Adrenal gland (tissue), 19 donors: ENCODE measurements at places on chromosomes 12 and 14.

DNA sequence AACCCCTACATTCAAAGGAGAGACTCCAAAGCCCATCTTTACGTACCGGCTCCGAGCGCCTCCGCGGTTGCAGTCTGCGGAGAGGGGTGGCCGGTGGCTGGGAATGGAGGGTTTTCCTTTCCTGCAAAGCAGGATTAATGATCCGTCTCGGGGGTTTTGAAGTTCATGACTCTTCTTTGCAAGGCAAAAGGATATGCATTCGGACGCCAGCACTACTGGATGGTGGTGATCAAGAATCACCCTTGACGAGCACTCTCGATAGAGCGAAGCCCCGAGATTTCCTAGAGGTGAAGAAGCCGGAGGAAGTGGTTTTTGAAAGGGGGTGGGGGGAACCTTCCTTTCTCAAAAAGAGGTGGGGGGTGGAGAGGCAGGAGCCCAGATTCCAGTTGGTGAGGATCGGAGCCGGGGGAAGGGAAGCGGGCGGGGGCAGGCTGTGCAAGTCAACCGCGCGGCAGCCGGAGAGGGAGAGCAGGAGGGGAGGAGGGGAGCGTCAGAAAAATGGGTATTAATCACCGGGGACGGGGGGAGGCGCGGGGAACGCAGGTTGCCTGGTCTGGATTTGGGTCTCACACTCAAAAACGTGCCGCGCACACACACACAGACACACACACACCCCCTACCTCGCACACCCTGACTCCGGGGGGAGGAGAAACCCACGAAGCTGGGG is at the start of gene GRIN2B:
TSS of gene GRIN2B (minus strand) at position 307 of the 667 bp plus-strand sequence. CDS start 115,394 bp downstream, outside the sequence.
- no peak for DNase-seq

GRCh38 chr12:47366157-47366556 is 286.4 kb upstream of the AMIGO2 start:
- no peak for DNase-seq

DNA sequence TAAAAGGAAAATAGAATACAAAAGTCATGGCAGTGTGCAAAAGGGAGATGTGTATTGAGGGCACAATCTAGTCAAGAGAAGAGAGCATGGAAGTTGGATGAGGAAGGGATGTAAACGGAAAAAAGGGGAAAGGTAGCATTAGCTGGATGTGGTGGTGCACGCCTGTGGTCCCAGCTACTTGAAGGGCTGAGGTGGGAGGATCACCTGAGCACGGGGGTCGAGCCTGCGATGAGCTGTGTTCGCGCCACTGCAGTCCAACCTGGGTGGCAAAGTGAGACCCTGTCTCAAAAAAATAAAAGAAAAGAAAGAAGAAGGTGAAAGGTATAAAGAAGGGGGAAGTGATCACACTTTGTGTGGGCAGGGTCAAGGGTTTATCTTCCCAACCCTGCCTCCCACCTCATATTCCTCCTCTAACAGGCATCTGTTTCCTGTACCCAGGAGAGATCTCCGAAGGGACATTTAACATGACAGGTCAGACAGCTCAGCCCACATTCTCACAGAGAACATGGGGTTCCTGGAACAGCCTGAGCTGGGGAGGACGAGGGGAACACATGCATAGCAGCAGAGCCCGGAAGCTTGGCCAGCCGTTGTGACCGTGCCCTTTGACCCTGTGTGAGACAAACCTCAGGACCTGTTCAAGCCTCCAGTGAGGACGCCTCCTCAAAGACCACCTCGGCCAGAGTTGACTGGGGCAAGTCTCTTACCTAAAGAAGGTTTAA is 8.9 kb downstream of the RNASE11 start:
- no peak for DNase-seq

DNA sequence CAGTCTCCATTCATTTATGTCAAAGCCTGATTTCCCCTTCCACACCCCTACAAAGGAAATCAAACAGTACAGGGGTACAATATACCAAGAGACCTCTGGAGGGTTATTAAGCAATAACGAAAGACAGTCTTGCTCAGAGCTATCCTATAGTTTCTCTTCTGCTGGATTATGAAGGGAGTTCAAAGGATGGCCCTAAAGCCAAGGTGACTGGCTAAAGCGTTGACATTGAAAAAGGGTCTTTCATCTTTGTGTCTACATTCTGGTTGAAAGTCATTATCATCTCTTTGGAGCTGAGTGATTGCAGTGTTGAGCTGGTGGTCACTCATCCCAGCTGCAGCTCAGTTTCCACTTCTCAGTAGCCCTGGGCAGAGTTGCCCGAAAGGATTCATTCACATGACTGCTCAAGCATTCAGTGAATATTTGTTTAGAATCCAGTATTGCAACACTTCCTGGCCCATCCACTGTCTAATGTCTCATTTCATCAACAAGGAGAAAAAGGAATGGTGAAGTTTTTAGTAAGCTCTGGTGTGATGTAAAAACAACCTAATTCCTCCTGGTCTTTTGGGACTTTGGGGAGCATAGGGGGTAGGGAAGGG is 19.2 kb upstream of the TBX5 start:
- DNase-seq: no peak

- no peak for DNase-seq
Observed at GRCh38 chr12:130401703-130402102, 64.0 kb downstream of the PIWIL1 start.

DNA sequence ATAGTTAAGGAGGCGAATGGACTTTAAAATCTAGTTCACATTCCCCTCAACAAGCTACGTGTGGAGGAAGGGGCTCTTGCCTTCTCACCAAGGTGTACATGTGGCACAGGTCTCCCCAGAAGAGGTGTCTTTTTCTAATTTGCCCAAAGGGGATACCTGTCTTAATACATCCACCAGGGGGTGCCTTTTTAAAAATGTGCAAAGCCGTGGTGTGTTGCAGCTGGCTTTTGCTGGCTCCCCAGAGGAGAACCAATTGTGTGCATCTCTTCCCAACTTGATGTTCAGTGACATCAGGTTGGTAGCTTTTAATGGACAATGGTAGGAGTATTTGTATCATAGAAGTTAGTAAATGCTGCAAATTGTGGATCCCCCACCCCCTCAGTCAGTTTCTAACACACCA is 33.8 kb downstream of the CREBL2 start:
- no peak for DNase-seq

DNA sequence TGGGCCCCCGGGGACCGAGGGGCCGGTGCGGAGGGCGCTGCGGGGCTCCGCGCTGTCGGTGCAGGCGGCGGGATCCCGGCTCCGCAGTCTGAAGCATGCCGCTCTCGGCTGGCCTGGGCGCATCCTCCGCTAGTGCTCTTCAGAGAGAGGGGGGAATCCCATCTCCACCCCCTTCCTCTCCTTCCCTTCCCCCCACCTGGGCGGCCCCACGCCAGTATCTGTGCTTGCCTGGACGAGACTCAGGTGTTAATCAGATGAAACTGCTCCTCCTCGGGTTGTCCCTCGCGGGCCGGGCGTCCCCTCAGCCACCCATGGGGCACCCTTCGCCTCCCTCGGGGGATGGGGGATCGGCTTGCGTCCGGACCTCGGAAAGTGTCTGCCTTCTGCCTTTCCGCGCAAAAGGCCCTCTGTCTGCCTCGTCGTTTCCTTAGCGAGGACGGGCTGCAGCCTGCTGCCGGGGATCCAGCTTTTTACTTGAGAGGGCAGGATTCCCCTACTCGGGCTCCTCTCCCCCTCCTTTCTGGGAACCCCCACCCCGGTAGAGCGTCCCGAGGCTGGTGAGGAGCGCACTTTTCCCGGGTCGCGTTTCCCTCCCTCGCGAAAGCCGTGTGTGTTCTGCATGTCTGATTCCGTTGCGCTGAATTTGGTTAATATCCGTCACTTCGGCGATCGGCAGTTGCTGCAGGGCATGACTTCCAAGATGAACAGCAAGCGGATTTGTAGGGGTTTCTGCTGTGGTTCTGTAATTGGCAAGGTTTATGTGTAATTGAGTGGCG is 1.1 kb downstream of the GPHN start:
- DNase-seq: peak; percentile 39

- no peak for DNase-seq
Observed at GRCh38 chr14:86491743-86492142, 961.8 kb downstream of the FLRT2 start.

DNA sequence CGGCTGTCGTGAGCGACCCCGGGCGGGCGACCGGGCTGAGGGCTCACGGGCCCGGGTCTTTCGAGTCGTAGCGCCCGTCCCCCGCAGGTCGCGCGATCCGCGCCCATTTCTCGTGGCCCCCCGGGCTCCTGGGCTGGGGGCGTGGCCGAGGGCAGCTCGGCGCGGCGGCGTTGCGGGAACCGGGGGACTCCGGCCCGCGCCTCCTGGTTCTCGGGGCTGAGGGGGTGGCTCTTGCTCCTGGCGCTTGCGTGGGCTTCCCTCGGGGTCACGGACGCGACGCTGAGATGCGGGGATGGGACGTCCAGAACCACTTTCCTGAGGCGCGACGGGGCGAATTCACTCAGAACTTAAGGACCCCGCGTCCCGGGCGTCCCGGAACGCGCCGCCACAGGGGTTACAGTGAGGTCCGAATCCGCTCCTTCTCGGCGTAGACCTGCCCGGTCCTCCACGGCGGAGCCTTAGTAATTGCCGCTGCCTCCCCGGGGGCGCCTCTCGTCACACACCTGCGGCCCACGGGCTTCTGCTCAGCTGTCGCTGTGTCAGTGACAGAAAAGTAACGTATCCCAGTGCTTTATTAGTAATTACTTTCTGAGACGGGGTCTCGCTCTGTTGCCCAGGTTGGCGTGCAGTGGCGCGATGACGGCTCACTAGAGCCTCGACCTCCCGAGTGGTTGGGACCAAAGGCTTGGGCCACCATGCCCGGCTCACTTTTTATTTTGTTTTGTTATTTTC is 606 bp downstream of the EP400 start:
- no peak for DNase-seq

DNA sequence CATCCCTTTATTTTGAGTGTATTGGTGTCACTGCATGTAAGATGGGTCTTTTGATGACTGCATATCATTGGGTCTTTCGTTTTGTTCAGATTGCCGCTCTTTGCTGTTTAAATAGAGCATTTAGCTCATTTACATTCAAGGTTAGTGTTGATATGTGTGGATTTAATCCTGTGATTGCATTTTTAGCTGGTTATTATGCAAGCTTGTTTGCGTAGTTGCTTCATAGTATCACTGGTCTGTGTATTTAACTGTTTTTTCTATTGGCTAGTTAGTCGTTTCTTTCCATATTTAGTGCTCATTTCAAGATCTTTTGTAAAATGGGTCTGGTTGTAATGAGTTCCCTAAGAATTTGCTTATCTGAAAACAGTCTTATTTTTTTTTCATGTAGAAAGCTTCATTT is 1170.6 kb upstream of the SEL1L start:
- no peak for DNase-seq

GRCh38 chr12:117067638-117068037 is 31.6 kb downstream of the TESC start:
- DNase-seq: no peak

DNA sequence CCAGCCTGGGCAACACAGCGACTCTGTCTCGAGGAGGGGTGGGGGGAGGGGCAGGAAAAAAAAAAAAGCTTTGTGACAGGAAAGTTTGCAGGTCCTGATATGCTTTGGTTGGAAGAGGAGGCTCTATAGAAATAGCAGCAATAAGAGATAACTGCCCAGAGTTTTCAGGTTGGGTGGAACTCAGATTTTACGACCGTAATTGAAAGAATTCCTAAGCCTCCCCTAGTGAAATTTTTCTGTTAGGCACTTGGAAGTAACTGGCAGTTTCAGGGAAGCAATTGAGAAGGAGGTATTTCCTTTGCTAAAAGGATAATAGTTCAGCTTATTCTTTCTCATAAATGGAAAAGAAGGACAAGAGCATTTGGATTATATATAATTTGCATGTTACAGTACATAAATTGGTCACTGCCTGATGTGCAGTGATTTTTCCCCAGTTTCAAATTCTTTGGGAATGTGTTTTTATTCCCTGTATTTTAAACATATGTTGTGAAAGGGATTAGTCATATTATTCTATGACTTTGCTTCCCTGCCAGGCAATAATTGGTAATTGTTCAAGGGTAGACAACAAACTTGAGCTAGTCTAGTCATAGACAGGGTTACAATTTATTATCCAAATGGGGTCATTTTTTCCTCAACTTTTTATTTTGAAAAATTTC is 452.8 kb downstream of the AEBP2 start:
- DNase-seq: no peak

DNA sequence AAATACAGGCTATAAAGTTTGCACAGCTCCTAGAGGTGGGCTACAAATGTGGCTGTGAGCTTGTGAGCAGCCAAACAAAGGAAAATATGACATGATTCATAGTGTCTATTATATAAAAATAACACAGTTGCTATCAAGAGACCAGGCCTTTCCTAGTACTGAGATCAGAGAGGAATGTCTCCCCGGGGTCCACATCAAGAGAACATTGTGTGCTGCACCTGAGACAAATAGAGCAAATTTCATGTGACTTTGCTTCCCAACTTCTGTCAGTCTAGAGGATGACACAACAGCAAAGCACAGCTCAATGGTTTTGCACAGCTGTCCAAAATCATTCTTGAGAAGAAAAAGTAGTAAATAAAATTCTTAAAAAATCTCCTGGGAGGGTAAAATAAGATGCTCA is 297.5 kb upstream of the PRKD1 start:
- DNase-seq: no peak

DNA sequence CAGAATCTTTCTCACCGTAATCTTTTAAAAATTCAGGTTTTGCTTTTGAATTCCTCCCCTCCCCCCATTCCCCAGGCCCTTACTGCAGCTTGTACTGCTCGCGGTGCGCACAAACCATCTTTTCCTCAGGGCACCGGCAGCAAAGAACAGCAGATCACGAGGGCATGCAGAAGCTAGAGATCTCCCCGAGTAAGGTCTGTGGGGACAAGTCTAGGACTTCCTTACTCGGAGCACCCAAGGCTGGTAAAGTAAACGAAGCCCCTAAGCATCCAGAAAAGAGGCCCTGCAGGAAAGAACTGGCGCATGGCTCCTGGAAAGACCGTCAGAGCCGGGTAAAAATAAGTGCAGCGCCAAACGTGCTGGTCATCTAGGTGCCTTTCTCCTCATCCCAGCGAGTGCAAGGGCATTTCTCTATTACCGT is 727 bp downstream of the LDHB start:
- peak; percentile 50 for DNase-seq

DNA sequence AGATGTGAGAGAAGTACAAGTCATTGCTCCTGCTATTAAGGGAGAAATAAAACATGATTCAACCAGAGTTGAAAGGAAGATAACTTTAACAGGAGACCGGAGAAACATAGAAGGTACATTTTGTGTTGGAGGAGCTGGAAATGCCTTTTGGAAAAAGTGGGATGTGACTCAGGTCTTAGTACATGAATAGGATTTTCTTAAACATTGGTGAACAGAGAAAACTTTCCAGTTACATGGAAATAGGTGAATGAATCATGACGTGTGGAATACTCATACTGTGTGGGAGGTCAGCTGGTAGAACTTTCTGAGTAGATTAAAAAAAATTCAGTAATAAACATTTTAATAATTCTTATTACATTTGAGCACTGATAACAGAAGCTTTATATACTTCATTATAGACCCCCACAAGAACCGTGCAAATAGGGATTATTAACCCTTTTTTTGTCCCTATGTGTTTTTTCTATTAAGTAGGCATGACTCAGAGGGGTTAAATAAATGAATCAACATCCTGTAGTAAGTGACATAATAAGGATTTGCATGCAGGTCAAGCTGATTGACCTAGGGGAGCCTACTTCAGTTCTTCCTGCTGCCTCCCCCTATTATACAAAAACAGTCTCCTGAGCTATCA is 710.5 kb downstream of the NOVA1 start:
- no peak for DNase-seq
